GM13976 (cell line): ENCODE measurements at places on chromosomes 16 and 17.

- no peak for DNase-seq
Measured at GRCh38 chr16:24140730-24141129, 115.4 kb upstream of the CACNG3 start.

DNA sequence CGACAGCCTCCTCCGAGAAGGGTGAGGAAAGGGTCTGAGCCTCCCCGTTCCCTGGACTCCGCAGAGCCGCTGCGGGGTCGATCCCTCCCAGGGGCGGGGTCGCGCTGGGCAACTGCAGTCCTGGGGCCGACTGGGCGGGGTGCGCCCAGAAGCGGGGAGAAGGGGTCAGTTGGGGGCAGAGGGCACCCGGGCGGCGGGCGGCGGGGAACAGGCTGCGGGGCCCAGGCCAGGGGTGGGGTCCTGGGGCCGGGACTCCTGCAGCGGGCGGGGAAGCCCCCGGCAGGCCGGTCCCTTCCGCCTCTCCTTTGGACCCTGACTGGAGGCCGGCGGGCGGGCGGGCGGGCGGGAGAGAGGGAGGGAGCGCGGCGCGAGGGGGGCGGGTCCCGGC is 352 bp downstream of the GGNBP2 start:
- DNase-seq = no peak

GRCh38 chr17:17413215-17413792 is 63.5 kb upstream of the MED9 start:
- DNase-seq = no peak

DNA sequence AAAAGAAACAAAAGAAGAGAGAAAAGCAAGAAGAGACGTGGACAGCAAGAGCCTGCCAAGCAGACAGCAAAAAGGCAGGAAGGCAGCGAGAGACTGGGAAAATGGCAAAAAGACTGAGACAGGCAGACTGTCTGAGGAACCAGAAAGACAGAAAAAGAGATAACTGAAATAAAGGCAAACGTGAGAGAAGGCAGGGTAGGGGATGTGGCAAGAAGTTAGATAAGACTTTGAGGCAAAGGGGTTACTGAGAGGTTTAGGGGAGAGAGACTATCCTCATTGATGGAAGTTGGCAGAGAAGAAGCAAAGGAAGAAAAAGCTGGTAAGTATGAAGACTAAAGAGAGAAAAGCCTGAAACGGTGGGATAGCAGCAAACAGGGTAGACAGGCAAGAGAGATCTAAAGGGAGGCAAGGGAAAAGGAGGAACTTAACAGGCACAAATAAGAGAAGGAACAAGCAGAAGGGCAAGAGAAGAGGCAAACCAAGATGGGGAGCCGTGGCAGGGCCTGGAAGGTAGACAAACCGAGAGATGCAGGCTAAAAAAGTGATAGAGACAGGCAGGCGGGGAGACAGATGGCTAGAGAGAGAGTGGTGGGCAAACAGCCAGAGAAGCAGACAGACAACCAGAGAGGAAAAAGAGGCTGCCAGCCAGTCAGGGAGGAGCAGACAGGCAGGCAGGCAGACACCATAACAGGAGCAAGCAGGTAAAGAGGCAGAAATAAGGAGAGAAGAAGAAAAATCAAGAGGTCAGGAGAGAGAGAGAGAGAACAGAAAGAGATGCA is 7.1 kb upstream of the CHD3 start:
- no peak for DNase-seq

DNA sequence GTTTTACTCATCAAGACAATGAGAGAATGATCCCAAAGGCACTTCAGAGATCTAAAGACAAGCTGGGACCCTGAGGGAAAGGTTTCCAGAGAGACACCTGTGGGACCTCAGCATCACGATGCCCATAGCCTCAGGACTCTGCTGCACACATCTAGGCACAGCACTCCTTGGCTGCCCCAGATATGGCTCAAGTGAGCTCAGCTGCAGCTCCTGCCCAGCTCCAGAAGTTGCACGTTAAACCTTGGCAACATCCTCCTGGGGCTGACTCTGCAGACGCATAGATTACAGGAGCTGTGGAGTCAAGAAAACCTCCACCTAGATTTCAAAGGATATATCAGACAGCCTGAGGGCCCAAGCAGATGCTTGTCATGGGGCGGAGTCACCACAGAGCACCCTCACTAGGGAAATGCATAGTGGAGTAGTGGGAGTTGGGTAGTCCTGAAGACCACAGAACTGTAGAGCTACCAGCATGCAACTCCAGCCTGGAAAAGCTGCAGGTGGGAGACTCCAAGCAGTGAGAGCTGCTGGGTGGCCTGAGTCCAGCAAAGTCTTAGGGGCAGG is 582.0 kb downstream of the CDH11 start:
- no peak for DNase-seq

- DNase-seq = no peak
Measured at GRCh38 chr17:82160075-82160474, 52.6 kb downstream of the CCDC57 start.

DNA sequence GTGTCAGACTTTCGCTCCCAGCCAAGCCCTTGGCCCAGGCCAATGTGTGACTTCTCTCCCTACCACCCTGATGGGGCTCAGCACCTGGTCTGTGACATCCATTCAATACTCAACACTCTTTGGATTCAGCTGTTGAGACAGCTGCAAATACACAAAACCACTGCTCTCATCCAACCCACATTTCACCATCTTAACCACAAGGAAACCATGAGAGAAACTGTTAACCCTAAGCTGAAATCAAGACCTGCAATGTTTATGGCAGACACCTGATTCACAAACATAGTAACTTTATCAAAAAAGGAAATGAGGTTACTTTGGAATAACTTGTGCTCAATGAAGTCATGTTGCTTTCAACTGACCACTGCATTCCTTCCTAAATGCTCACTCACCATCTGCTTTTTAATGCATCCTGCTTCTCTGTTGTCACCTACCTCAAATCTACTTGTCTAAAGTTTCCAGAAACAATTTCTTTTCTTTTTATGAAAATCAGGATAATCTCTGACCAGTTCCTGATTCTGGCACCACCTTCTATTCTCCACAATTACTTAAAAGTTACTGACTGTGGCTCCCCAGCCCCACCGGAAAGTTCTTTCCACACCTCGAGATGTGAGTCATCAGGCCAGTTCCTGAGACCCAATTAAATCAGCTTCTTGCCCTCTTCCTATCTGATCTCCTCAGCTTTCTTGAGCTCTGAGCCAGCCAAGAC is 88.2 kb downstream of the NOG start:
- no peak for DNase-seq

GRCh38 chr17:40323391-40324381 is 14.7 kb downstream of the RARA start:
- DNase-seq = no peak

DNA sequence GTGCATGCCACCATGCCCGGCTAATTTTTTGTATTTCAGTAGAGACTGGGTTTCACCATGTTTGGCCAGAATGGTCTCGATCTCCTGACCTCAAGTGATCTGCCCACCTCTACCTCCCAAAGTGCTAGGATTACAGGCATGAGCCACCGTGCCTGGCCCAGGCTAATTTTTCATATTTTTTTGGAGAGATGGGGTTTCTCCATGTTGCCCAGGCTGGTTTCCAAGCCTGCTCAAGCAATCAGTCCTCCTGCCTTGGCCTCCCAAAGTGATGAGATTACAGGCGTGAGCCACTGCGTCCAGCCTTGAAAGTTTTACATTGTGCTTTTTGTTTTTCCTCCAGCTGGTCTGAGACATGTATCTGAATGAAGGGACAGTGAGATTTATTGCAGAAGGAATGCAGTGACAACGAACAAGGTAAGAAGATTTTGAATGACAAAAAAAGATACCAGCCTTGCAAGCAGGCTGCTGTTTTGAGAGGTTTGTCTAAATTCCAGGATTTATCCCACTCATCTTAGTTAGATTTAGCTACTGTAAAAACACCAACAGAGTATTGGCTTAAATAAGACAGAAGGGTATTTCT is 3.4 kb upstream of the ENGASE start:
- no peak for DNase-seq

- DNase-seq = no peak
Measured at GRCh38 chr17:54373970-54374369, 526.7 kb upstream of the TOM1L1 start.

- DNase-seq = no peak
Measured at GRCh38 chr16:29256501-29256981, 150.0 kb downstream of the NPIPB11 start.

- DNase-seq = no peak
Measured at GRCh38 chr16:21267298-21267697, 10.8 kb downstream of the CRYM start.

DNA sequence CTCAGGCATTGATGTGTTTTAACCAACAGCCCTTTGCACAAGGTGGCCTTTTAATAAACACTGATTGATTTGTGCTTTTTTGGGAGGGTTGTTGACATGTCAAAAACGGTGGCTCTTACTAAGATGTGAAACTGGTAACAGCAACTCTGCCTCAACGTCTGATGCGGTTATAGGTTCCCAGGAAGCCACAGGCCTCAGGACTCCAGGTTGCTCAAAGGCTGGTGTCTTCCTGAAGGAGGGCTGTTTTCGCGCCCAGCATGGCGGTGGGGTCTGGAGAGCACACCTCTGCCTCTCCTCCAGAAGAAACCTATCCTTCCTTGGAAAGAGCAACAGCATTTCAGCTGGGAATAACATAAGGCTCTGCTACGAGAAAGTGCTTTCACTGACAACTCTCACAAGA is 187.5 kb downstream of the IRF8 start:
- no peak for DNase-seq

DNA sequence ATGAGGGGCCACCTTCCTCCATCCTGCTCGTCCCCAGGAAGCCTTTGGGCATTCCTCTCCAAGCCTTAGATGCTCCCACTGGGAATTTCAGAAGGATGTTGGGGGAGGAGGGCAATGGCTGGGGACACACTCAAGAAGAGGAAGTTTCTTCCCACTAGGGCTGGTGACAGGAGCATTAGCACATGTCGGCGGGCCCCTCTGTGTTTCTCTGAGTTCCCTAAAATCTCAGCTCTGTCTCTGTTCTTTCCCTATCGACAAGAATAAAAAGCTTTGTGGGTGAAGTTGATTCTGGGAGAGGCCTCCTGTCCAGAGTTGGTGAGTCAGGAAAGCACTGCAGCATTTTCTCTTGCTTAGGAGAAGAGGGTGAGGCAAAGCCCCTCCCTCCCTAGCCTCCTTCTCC is 19.7 kb upstream of the C17orf107 start:
- no peak for DNase-seq

DNA sequence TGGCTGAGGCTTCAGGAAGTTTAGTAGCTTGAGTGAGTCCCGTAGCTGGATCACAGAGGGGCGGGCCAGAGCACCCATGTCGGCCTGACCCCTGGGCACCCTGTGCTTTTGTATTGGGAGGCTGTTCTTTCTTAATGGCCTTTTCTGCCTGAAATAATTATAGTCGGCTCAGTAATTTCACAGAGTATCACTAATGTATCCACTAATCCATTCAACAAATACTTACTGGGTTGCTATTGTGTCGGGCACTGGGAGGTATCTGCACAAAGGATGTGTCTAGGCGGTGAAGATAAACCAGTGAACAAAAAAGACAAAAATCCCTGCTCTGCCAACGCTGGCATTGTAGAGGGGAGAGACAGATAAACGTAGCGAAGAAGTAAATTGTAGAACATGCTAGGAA is 318.6 kb downstream of the FOXL1 start:
- no peak for DNase-seq

DNA sequence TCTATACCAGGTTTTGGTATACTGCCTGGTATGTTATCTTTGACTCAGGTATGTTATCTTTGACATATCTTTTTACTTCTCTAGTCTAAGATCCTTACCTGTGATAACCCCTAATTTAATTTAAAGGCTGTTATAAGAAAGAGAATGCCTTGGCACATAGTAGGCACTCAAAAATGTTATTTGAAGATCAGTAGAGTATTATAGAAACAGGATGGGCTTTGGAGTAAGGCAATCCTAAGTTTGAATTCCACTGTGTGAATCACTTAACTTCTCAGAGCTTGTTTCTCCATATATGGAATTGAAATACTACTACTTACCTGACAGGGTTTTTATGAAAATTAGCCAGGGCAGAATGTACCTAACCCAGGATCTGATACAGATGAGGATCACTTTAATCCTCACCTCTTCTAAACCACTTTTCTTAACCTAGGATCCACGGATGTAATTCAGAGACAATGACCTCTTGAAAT is 1.2 kb downstream of the BRIP1 start:
- no peak for DNase-seq

GRCh38 chr16:73750639-73751038 is 546.0 kb upstream of the PSMD7 start:
- no peak for DNase-seq

DNA sequence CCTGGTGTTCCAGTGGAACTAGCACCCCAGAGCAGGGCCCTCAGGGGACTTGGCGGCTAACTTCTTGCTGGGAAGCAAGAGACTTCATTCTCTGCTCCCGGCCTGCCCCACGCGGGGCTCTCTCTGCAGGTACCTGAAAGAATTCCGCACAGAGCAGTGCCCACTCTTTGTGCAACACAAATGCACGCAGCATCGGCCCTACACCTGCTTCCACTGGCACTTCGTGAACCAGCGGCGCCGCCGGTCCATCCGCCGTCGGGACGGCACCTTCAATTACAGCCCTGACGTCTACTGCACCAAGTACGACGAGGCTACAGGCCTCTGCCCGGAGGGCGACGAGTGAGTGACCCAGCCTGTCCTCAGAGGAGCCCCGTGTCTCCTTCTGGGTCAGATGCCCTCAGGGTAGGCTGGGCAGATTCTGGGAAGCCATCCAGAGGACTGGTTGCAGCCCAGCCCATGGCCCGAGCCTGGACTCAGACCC is 25.1 kb downstream of the UNK start:
- DNase-seq = no peak

- DNase-seq = no peak
Measured at GRCh38 chr17:78092794-78093324, 35.7 kb downstream of the TMC6 start.

DNA sequence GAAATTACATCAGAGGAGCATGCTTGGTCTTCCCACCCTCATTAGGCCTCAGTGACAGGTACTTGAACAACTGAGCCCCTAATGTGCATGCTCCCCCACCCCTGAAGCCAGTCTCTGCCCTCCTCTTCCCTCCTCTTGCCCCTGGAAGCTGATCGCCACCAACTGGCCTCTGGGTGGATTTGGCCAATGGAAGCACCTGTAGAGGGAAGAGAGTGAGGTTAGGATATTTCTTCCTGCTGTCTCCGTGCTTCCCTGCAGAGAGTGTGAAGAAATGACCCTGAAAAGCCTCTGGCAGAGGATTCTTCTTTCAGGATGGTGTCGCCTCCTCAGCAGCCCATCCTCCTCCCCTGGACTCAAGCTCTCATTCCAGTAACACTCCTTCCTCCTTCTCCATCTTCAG is 5.9 kb upstream of the CBLN1 start:
- DNase-seq = no peak

DNA sequence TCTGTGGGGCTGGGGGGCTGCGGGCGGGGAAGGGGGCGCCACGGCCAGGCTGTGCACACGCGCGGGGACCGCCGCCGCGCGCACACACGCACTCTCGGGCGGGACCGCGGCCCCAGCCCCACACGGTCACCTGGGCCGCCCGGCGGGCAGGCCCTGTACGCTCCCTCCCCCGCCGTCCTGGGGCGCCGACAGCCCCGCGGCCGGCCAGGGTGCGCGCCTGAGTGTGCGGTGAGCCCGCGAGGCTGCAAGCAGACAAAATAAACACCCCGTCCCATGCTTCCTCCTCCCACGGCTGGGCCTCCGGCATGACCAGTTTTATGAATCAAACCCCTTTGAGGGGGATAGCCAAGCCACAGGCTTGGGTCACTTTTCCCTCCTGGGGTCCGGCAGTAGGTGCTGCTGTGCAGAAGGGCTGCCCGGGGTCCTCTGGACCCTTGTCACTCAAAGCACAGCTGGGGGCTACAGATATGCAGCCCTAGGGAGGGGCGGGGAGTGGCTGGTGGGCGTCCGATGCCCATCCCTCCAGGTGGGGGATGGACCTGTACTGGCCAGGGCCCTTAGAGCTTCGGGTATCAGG is 441 bp downstream of the VASN start:
- no peak for DNase-seq
